GM12865 (cell line): ENCODE measurements at places on chromosomes 1 and 21.
A peak's percentile ranks its signal among the peaks of the same experiment; 100 is the strongest.

DNA sequence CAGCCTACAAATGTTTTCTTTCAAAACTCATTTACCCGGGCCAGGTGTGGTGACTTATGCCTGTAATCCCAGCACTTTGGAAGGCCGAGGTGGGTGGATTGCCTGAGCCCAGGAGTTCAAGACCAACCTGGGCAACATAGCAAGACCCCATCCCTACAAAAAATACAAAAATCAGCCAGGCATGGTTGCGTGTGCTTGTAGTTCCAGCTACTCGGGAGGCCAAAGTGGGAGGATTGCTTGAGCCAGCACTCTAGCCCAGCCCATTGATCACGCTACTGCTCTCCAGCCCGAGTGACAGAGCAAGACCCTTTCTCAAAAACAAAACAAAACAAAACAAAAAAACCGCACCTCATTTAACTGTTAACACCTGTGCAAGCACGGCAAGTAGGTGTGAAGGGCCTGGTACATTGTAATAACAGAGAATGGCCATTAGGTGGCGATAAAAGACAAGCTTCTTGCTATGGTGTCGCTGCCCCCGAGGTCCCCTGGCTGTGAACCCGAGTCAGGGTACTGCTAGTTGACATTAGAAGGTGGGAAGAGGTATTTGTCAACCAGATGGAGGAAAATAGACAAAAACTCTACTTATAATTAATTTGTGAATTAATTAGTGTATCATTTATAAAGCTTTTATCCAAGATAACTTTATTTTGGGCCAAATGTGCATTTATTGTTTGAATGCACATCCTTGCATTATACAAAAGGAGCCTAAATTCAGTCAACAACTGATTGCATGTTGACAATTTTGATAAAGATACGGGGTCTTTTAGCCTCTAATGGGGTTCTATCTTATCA is 66.5 kb downstream of the SH3BGR start:
- DNase-seq: peak; percentile 74

DNA sequence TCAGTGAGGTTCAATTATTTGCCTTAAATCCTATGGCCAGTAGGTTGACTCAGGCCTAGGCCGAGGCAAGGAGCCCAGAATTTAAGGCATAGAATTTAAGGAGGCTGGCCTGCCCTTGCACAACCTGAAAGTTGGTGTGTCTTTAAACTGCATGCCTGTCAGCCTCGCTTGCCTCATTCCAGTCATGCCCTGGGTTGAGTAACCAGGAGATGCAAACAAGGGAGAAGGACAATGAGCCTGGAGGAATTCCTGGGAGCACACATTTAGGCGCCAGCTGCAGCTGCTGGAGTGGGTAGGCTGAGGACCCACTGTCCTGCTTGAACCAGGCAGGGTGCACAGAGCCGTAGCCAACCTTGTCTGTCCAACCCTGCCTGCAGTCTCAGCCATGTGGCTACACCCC is 11.7 kb downstream of the CD2 start:
- DNase-seq: no peak

- no peak for DNase-seq
Observed at GRCh38 chr1:94471271-94471670, 53.1 kb downstream of the ABCD3 start.

GRCh38 chr1:111878649-111879048 is 110.8 kb downstream of the KCND3 start:
- peak; percentile 56 for DNase-seq

DNA sequence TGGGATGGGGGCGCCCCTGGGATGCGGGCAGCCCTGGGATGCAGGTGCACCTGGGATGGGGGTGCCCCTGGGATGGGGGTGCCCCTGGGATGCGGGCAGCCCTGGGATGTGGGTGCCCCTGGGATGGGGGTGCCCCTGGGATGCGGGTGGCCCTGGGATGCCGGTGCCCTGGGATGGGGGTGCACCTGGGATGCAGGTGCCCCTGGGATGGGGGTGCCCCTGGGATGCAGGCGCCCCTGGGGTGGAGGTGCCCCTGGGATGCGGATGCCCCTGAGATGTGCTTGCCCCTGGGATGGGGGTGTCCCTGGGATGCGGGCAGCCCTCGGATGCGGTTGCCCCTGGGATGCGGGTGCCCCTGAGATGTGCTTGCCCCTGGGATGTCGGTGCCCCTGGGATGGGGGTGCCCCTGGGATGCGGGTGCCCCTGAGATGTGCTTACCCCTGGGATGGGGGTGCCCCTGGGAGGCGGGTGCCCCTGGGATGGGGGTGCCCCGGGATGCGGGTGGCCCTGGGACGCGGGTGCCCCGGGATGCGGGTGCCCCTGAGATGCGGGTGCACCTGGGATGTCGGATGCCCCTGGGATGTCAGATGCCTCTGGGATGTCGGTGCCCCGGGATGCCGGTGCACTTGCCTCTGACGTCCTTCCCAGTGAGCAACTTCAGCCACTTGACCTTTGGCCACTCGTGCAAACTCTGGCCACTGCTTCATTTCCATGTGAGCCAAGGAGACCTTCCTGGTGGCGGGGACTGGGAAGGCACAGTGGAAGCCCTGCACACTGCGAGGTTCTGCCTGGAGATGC is 37.3 kb upstream of the SLC19A1 start:
- no peak for DNase-seq

DNA sequence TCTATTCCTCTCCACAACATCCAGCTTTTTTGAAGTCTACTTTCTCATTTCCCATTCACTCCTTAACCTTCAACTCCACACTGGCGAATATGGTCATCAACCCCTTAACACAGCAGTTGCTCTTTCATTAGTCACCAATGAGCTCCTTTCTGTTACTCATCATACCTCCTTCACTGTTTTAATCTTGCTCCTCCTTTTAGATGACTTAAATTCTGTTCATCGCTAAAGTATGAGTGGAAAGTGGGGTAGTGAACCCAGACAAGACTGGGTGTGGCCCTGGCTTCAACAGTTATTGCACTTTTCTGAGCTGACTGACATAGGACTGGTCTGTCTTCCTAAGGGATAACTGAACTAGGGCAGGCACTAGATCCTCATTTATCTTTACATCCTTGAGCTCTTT is 51.3 kb downstream of the AKT3 start:
- no peak for DNase-seq

- DNase-seq: no peak
Observed at GRCh38 chr1:204102739-204103430, 30.0 kb downstream of the SOX13 start.

GRCh38 chr21:32309906-32310460 is 11.3 kb downstream of the MRAP start:
- DNase-seq: no peak

DNA sequence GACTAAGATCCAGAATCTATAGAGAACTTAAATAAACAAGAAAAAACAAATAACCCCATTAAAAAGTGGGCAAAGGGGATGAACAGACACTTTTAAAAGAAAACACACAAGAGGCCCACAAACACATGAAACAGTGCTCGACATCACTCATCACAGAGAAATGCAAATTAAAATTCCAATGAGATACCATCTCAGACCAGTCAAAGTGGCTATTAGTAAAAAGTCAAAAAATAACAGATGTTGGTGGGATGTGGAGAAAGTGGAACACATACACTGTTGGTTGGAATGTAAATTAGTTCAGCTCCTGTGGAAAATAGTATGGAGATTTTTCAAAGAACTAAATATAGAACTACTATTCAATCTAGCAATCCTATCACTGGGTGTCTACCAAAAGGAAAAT is 143.1 kb downstream of the IFI44 start:
- DNase-seq: no peak

GRCh38 chr1:244341455-244342450 is 110.0 kb downstream of the ADSS2 start:
- no peak for DNase-seq

DNA sequence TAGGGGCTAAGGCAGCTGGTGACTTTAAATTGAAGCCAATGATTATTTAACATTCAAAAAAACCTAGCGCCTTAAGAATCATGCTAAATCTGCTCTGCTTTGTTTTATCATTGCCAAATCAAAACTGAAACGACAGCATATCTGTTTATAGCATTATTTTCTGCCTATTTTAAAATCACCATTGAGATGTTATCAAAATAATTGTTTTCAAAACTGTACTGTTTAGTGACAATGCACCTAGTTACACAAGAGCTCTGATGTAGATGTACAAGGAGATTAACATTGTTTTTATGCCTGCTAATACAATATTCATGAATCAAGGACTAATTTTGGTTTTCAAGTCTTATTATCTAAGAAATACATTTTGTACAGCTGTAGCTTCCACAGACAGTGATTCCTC is 1521.3 kb downstream of the AMY1C start:
- no peak for DNase-seq

DNA sequence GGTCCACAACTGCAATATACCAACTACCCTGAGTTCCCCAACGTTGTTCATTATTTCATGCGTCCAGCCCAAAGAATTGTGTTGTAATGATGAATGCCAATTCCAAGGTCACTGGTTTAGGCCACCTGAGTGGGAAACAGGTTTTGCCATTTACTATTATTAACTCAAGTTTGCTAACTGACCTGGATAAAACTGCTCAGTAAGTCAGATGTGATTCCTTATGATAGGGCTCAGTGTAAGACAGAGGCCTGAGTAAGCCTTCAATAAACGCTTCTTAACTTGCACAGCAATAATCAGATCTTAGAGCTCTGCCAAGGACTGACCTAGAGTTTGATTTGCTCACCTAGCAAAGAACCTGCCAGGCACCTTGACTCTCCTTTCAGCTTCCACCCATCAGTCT is 10.0 kb downstream of the PUM1 start:
- DNase-seq: no peak

GRCh38 chr1:159979257-159979656 is 25.2 kb upstream of the SLAMF9 start:
- DNase-seq: no peak

DNA sequence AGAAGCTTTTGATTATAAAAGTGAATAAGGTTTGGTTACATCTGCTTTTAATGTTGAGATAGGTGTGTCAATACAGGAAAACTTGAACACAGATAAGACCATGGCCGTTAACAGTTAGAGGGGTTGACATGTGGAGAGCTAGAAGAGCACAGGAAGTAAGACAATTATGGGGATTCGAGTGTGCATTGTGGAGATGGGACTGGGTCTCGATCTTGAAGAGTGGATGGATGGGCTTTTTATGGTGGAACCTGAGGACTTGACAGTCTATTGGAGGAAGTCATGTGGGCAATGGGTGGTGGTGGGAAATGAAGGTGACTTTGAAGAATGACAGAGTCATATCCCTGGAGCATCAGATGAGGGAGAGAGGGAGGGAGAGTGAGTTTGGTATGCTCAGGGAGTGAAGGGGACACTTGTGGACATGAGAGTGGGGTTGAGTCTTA is 12.1 kb downstream of the DYRK1A start:
- no peak for DNase-seq

GRCh38 chr1:40825996-40826395 is 36.2 kb downstream of the CITED4 start:
- no peak for DNase-seq

DNA sequence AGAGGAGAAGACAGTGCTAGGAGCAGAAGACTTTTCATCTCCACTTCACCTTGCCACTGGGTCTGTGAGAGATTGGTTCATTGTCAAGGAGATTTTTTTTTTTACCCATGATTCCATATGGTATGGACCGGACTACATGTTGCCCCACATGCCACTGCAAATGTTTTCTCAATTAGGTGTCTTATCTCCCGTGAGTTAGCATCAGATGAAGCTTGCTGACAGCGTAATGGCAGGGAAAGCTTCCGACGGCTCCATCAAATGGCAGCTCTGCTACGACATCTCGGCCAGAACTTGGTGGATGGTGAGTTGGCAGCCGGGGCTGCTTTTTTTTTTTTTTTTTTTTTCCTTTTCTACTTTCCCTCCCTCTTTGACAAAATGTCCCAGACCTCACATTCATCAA is 217.2 kb upstream of the NFIA start:
- no peak for DNase-seq

GRCh38 chr1:54499097-54499359 is 49.0 kb upstream of the ACOT11 start:
- DNase-seq: no peak

DNA sequence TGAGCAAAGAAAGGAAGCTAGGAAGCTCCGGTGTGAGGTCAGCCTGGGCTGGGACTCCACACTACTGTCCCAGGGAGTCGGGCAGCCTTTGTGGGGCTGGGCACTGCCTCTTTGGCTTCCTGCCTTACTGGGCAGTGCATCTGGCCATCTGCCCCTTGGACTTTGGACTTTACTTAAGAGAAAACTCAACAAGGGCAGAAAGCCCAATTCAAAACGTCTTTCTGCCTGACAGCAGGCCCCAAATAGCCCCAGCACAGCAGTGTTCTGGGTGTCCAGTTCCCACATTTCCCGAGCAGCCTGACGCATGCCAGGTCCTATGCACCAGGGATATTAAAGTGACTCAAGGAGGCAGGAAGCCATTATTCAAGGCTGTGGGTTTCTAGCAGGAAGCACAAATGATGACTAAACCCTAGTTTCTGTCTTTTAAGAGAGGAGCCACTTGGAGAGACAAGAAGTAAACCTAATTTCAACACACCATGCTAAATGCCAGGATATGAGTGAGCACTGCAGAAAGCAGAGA is 37.9 kb upstream of the EDEM3 start:
- DNase-seq: no peak

GRCh38 chr1:92399076-92399475 is 87.6 kb downstream of the GFI1 start:
- peak; percentile 81 for DNase-seq

GRCh38 chr1:165376041-165376810 is 19.7 kb upstream of the LMX1A start:
- no peak for DNase-seq

GRCh38 chr1:61080413-61081143 is 1.8 kb upstream of the NFIA start:
- DNase-seq: no peak

DNA sequence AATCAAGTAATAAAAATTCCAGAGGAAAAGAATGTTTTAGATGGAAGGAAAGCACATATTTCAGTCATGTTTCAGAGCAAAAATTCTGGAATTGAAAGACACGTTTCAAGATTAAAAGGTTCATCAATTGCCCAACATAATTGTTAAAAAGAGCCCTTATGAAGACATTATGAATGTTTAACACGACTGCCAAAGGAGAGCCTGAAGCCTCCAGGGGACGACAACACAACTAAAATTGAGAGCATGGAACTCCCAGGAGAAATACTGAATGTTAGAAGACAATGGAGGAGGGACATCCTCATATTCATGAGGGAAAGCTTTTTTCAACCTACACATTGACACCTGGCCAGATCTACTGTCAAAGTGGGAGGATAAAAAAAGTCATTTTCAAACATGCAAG is 16.0 kb downstream of the OR2T11 start:
- peak; percentile 66 for DNase-seq

- DNase-seq: no peak
Observed at GRCh38 chr21:46066591-46067331, 31.2 kb upstream of the COL6A2 start.

DNA sequence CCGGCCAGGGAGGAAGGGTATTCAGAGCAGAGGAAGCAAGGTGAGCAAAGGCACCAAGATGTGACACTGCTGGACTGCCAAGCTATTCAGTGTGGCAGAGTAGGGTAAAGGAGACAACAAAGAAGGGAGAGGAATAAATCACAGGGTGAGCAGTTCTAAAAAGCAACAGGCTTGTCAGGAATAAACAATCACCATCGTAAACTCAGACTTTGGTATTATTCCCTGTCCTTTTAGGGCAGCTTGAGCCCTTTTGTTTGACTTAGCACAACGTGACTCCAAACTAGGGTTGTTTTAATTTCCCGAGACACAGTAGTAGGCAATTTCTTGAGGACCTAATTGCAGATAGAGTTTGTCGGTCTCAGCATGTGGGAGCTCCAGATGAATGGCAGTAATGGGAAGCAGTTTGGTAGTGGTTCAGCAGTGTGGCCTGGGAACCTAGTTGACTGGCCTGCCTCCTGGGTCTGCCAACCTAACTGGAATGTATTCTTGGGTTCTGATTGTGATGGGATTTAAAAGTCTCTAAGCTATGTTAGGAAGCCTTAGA is 4.3 kb downstream of the CR1L start:
- no peak for DNase-seq

GRCh38 chr1:114339379-114339778 is 171.6 kb downstream of the TRIM33 start:
- DNase-seq: no peak
